ENCODE measurements at places on chromosomes 3 and 15.

- peak; percentile 6 for DNase-seq
Measured at GRCh38 chr15:69823223-69823907, 274.4 kb downstream of the TLE3 start.

DNA sequence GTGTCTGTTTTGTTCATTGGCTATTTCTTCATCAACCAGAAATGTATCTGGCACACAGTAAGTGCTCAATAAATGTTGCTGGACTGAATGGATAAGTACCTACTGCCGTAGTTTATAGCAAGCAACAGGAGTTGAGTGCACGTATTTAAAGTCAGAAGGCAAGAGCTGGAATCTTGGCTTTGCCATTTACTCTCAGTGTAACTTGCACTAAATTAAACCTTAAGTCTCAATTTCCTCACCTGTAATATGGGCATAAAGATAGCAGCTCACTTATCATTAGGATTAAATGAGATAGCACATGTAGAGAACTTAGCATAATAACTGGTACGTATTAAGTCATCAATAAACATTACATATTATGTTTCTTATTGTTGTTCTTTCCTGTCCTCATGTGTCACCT is 13.0 kb upstream of the FAM174B start:
- DNase-seq, result no peak

DNA sequence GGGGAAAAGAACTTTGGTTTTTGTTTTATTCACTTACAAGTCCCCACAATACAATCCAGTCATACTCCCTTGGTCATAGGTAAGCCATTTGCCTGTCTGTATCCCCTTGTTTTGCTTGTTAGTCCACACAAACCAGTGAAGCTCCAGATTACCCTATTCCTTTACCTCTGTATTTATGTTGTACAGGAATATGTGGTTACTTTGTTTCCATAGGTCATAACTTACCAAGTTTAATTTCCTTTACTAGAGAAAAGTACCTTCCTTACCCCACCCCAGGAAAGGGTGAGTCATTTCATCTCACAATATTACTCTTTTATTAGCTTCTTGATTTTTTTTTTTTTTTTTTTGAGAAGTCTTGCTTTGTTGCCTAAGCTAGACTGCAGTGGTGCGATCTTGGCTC is 113.4 kb upstream of the LRRFIP2 start:
- no peak for DNase-seq

DNA sequence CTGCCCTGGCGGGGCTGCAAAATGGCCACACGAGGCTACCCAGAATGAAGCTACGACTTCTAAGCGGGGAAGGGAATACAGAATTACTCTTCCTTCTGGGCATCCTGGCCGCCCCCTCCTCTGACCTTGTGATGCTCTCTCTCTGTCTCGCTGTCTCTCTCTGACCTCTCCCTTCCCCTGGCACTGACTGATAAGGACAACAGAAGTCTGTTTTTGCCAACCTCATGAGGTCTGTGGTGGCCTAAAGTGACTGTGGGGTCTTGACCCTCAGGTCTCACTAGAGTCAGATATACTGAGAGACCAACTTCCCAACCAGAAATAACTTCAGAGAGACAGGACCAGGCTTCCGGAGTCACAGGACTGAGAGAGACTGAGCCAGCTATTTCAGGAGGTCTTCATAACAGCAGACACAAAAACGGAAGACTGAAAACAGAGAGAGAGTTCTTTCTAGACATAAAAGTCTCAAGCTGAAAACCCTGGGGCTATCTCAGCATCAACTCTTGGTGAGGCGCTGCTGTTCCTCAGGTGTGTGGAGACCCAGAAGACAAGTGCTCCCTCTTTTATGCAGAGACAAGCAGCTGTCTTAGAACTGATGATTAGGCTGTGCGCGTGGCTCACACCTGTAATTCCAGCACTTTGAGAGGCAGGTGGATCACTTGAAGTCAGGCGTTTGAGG is 38.2 kb upstream of the CFAP161 start:
- DNase-seq, result no peak

DNA sequence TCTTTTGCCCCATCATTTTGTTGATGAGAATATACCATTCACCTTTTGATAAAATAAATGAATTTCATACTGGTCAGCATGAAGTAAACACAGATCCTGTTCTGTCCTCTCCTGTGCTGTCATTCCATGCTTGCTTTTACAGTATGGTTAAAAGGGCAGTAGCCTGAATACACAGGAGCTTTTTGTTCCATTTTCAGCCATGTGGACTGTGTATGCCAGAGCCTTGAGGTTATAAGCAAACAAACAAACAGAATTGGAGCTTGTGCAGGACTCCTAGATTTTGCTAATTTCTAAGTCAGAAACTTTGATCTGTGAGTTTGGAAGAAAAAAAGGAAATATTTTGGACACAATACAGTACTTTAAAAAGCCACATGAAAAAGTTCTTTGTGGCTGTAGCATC is 91.9 kb downstream of the LRRC28 start:
- no peak for DNase-seq

- peak; percentile 53 for DNase-seq
Measured at GRCh38 chr3:185280572-185281365, 26.9 kb upstream of the EHHADH start.
